Endodermal cell (in vitro differentiated cells): ENCODE measurements at places on chromosomes 2 and 18. TPM values are rescaled to one million over a fixed set of nuclear protein-coding genes. Genes with fewer than 3 reads are reported as not detected.
A peak's percentile ranks its signal among the peaks of the same experiment; 100 is the strongest.

DNA sequence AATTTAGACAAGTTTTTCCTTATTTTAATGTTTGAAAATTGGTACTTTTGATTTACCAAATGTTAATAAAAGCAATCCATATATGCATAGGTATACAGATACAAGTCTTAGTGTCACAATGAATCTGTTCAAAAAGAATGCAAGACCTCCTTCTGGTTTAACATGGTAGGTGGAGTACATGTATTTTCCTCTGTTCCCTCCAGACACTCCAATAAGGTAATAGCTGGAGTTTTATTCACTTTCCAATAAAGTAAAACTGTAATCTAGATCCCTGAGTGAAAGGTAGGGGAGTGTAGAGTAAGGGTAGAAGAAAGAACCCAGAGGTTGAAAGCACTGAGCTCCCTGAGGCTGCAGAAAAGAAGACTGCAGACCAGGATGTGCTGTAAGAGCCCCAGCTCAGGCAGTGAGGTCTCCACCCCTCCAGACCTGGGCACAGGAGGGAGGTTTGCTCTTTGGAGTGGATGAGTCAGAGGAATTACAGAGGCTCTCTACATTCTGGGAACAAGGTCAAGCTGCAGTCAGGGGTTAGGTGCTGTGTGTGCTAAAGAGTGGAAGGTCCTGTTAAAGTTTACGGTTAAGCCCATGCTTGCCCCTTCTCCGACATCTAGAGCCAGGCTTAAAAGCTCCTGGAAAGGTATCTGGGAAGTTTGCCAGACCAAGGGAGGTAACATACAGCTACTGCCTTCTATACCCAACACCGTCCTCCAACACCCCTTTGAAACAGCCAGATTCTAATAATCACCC, 27.6 kb upstream of the STAT1 start:
- H3K27me3 ChIP-seq, result no peaks in the 10 kb centered on the region
- DNase-seq, result peak; percentile 86
- no peak overlapping the region for H3K27ac ChIP-seq
- H3K4me3 ChIP-seq, result peak overlapping the region; percentile 14
- no peaks in the 10 kb centered on the region for H3K36me3 ChIP-seq

DNA sequence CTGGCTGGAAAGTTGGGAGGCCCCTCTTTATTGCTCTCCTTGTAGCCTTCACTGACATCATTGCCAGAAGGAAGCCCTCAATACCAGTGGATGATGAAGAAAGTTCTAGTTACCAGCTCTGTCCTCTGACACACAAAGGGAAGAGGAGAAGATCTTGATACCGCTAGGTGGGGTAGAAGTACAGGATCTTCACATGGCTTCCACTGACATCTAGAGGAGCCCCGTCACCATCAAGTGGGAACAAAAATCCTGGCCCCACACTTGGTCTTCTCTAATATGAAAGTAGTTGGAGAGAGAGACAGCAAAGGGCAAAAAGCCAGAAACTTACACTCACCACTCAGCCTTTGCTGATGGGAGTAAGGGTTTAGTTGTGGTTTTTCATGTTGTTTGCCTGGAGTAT, 12.4 kb downstream of the XIRP2 start:
- no peaks in the 10 kb centered on the region for H3K27me3 ChIP-seq
- no peaks in the 10 kb centered on the region for H3K4me1 ChIP-seq
- H3K4me3 ChIP-seq, result no peak overlapping the region
- H3K27ac ChIP-seq, result no peak overlapping the region

The RAPGEF4 gene
- 0.77 and 0.88 TPM in 2 replicates for total RNA-seq

The CCDC138 gene
- total RNA-seq, result 21.9 and 29.7 TPM in 2 replicates

DNA sequence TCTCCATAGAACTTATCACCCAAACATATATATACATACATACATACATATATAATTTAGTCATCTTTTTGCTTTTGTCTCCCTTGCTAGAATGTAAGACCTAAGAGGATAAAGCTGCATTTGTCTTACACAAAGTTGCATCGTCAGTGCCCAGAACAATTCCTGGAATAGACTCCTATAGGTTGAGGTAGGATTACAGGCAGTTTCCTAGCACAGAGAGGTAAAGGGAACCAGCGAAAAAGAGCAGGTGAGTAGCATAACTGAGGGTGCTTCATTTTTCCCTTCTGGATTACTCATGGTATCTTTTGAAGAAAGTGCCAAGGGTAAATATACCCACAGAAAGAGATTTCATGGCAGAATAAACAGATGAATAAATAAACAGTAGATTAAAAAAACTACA, 68.1 kb upstream of the AMMECR1L start:
- no peaks in the 10 kb centered on the region for H3K4me1 ChIP-seq
- DNase-seq, result peak; percentile 11

The ST8SIA5 gene
- total RNA-seq, result 0.24 and 0.29 TPM in 2 replicates

DNA sequence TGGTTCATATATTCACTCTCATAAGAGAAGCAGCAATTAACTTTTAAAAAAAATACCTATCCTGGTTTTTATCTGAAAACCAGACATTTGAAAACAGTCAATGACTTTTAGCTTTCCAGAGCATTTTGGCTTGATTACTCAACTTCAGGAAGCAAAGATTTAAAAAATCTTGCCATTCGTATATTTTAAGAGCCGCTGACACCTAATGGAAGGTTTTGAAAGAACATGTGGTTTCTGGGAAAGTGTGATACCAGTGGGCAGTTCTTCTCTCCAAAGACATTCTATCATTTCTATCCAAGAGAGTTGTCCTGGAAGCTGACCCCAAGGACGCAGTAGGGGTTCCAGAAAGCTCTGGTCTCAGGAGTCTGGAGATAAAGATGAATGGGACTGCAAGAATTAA, 234.7 kb downstream of the TTC32 start:
- H3K36me3 ChIP-seq, result no peaks in the 10 kb centered on the region
- H3K27me3 ChIP-seq, result no peaks in the 10 kb centered on the region
- DNase-seq, result no peak
- H3K4me1 ChIP-seq, result no peaks in the 10 kb centered on the region
- H3K27ac ChIP-seq, result no peak overlapping the region

The MATN3 gene
- 43.7 to 53.4 TPM (median 44.7 TPM) in 3 replicates for total RNA-seq

DNA sequence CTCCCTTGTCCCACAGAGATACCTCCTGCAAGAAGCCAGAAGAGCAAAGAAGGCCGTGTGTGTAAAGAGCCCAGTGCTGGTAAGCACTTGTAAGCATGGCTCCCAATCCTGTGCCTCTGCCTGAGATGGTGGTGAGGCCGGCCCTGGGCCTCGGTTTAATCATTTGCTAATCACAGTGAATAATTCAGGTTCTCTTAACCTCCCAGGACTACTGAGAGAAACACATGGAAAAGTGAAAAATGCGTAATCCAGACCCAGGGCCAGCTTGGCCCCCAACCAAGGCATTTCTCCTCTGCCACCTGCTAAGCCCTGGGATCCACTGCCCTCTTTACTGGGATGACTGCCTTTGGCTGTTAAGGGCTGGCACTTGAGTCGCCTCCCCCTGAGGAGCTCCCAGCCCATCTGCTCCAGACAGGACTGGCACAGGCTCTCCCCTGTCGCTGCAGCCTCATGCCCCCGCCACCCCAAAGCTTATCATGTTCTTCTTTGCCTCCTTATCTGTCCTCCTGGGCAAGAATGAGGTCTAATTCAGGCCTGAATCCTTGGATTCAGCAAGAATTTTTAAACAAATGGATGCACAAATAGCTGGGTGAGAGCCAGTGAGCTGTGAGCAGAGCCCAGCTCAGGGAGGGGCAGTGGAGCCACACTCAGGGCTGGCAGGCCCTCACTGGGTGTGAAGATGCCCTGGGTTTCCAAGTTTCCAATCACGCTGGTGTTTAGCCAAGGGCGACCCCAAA, 193.9 kb upstream of the HS6ST1 start:
- H3K4me1 ChIP-seq, result no peaks in the 10 kb centered on the region
- H3K4me3 ChIP-seq, result no peak overlapping the region
- no peaks in the 10 kb centered on the region for H3K36me3 ChIP-seq
- H3K27me3 ChIP-seq, result no peaks in the 10 kb centered on the region
- no peak for DNase-seq

GRCh38 chr2:80459028-80459427, 154.5 kb upstream of the LRRTM1 start:
- no peak overlapping the region for H3K27ac ChIP-seq
- H3K4me3 ChIP-seq, result no peak overlapping the region
- no peaks in the 10 kb centered on the region for H3K27me3 ChIP-seq
- no peak for DNase-seq
- H3K36me3 ChIP-seq, result no peaks in the 10 kb centered on the region
- no peaks in the 10 kb centered on the region for H3K4me1 ChIP-seq

The EML4 gene
- total RNA-seq, result 90.9 to 126 TPM (median 91.1 TPM) in 3 replicates

DNA sequence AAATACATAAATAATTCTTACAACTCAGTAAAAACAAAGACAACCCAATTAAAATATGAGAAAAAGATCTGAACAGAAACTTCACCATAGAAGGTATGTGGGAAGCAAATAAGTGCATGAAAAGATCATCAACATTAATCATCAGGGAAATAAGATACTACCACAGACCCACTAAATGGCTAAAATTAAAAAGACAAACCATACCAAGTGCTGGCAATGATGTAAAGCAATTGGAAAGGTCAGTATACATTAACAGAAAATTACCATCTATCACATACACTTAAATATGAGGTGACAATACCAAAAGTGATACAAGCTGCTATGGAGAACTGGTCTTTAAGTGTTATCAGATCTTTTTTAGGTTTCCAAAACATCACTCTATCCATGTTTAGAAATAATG, 44.7 kb downstream of the TTR start:
- no peak overlapping the region for H3K4me3 ChIP-seq
- peaks cover 13% of the 10 kb centered on the region for H3K36me3 ChIP-seq
- H3K27ac ChIP-seq, result no peak overlapping the region
- no peaks in the 10 kb centered on the region for H3K27me3 ChIP-seq
- H3K4me1 ChIP-seq, result no peaks in the 10 kb centered on the region
- no peak for DNase-seq

DNA sequence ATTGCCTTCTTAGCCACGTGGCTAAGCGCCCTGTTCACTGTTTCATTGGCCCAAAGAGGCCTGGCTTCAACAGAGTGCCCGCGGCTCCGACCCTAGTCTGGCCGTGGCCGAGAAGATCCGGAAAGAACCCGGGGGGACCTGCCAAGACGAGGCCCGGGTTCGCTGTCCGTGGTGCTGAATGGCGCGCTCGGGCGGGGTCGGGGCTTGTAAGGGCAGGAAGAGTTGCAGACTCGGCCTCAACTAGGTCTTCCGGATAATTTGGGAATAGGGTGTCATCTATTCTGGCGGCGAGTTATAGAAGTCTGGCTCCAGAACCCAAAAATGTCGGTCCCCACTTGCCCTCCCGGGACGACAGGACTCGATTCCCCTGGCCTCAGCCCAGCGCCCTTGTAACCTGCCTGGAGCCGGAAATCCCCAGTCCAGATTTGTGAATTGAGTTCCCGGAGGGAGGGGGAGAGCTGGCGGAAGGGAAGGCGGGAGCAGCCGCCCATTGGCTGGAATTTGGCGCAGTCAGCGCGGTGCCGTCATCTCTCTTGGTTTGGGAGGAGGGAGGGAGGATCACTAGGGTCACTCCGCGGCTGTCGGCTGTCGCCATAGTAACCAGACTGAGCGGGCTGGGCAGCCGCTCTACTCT, 3.5 kb downstream of the CDK5R2 start:
- H3K36me3 ChIP-seq, result no peaks in the 10 kb centered on the region
- no peaks in the 10 kb centered on the region for H3K4me1 ChIP-seq
- H3K27ac ChIP-seq, result peak overlapping the region; percentile 95
- peaks cover 55% of the 10 kb centered on the region for H3K27me3 ChIP-seq

DNA sequence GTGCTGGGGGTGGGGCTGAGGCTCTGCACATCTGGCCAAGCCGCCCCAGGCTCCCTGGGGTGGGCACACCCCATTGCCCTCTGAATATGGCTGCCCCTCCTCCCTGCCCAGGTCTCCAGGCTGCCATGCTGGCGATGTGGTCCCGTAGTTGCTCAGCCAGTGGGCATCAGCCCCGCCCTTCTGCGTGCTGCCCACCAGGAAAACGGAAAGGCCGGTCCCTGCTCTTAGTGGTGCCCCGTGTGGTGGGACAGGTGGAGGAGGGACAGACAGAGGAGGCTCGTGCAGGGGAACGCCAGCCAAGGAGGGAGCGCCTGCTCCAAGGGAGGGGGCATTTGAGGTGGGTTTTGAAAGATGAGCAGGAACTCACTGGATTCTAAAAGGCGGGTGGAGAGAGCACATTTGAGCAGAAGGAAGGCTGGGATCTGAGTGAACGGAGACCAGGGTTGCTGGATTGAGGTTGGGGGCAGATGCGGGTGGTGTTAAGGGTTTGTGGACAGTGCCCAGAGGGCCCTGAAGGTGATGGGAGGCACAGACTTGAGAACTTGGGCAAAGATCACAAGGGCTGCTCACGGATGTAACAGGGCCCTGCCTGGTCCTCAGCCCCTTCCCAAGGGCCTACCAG, 6.7 kb upstream of the B3GNT7 start:
- no peaks in the 10 kb centered on the region for H3K27me3 ChIP-seq
- DNase-seq, result no peak
- H3K4me1 ChIP-seq, result no peaks in the 10 kb centered on the region
- H3K4me3 ChIP-seq, result no peak overlapping the region
- H3K27ac ChIP-seq, result no peak overlapping the region

GRCh38 chr18:47528343-47528742, 276.9 kb upstream of the SKOR2 start:
- no peak overlapping the region for H3K4me3 ChIP-seq
- H3K27me3 ChIP-seq, result no peaks in the 10 kb centered on the region
- H3K4me1 ChIP-seq, result no peaks in the 10 kb centered on the region
- DNase-seq, result no peak
- no peaks in the 10 kb centered on the region for H3K36me3 ChIP-seq
- H3K27ac ChIP-seq, result no peak overlapping the region
